ENCODE measurements at places on chromosomes 5 and 9.

GRCh38 chr5:178586396-178586795, 3.8 kb downstream of the COL23A1 start:
- no peak for DNase-seq

GRCh38 chr5:50325237-50325832, 115.8 kb downstream of the EMB start:
- peak; percentile 35 for DNase-seq

- no peak for DNase-seq
Observed at GRCh38 chr9:121538221-121538620, 38.6 kb upstream of the GGTA1 start.

DNA sequence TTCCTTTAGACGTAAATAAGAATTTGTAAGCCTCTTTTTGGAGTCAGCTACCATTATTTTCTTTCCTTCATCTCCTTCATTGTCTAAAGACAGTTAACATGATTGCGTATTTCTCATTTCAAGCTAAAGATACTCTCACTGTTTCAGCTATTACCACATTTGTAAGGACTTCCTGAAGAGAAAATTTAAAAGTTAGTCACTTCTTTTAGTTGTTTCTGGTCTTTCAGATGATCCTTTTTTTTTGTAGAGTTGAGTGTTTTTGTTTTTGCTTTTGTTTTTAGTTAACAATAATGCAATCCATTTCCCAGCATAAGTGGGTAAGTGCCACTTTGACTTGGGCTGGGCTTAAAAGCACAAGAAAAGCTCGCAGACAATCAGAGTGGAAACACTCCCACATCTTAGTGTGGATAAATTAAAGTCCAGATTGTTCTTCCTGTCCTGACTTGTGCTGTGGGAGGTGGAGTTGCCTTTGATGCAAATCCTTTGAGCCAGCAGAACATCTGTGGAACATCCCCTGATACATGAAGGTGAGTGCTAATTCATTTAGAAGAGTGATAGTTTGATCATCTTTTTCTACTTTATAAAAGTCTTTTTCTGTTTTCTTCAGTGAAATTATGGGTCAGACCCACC, 2.0 kb downstream of the IL31RA start:
- DNase-seq: no peak

GRCh38 chr5:94463739-94464138, 154.7 kb downstream of the KIAA0825 start:
- DNase-seq: peak; percentile 3

DNA sequence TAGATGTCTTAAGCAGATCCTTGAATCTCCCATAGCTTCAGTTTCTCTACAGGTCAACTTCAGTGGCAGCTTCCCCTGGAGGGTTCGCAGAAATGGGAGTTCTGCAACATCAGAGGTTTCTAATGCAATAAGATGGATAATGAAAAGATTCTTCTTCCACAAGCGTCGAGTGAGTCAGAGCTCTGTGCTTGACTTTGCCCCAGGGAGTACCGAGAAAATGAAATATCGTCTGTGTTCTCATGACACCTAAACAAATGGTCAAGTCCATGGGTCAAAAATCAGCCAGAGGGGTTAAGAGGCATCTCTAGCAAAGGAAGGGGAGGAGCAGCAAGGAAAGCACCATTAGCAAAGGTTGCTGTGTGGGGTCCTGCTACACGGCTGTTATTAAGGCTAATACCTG, 3.2 kb upstream of the ADRA1B start:
- DNase-seq: no peak

DNA sequence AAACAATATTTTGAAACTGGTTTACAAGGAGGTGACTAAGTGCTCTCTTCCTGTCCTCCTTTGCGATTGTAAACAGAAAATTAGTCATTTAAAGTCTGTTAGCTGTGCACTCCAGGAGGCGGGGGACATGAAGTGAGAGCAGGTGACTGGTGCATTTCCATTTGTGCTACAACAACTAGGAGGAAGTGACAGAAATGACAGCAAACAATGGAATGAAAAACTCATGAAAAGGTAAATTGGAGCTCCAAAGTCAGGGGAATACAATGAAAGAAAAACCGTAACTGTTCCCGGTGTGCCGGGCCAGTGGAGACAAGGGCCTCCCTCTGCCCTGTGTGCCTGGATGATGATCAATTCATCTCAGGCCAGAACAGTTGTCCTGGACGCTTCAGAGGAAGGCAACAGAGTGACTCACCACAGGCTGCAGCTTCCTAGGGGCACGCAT, 439.9 kb downstream of the GADD45G start:
- DNase-seq: peak; percentile 44

- DNase-seq: no peak
Observed at GRCh38 chr5:10124287-10124686, 125.4 kb downstream of the ATPSCKMT start.

- DNase-seq: no peak
Observed at GRCh38 chr5:177320879-177321278, 9.2 kb upstream of the MXD3 start.

- no peak for DNase-seq
Observed at GRCh38 chr5:173464813-173465212, 136.6 kb upstream of the STC2 start.

DNA sequence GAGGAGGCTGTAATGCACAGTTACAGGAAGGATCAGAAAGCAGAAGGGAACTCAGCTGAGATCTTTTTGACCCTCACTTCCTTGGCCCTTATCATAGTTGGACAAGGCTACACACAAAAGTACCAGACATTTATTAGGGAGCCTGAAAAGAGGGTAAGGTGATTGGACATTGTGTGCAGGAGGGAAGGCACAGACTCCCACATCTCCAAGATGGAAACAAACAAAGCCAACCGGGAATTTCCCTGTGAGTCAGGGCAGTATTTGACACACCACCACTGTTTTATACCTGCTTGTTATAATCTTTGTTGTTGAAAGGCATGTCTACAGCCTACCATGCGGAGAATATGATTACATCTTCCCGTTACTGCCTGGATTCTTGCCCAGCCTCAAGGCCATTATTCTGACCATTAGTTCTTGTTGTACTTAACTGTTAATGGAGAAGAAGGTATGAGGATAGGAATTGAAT, 3.0 kb upstream of the CCNG1 start:
- DNase-seq: no peak

DNA sequence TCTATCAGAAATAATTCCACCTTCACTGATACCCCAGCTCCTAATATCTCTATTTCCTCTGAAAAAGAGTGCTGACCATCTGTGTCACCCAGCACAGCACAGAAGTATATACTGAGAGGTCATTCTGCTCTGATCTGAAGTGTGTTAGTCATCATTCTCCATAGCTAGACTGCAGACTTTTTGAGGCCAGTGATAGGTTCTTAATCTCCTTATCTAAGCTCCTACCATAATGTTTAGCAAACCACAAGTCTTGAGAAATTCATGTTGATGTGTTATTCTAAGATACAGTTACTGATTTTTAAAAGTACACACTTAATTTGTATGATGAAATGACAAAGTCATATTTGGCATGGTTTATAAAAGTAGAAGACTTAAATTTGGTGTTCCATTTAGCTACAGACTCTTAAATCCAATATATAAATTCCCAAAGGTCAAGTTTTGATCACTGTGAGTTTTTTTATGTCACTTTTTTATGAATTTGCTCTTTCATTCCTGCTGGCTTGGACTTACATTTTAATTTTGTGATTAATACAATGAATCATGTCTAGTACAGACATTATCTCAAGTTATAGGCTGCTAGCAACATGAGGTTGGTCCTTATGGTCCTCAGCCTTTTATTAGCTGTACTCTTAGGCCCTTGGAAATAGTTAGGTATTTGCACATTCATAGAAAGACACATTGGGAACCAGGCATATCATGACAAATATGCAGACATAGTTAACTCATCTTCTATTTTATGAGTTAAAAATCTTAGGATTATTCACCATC, 380.8 kb downstream of the EBF1 start:
- no peak for DNase-seq

DNA sequence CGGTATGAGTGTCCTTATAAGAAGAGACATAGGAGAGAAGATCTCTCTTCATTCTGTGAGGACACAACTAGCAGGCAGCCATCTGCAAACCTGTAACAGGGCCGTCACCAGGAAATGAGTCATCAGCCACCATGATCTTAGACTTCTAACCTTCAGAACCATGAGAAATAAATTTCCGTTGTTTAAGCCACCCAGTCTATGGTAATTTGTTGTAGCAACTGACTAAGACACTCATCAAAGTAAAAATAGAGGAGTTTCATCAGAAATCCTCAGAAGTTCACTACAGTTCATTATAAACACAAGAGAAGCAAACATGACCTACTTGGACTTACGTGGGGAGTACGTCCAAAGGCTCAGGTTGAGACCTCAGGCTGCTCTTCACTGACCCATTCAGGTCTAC, 357.7 kb downstream of the SEMA5A start:
- peak; percentile 4 for DNase-seq

DNA sequence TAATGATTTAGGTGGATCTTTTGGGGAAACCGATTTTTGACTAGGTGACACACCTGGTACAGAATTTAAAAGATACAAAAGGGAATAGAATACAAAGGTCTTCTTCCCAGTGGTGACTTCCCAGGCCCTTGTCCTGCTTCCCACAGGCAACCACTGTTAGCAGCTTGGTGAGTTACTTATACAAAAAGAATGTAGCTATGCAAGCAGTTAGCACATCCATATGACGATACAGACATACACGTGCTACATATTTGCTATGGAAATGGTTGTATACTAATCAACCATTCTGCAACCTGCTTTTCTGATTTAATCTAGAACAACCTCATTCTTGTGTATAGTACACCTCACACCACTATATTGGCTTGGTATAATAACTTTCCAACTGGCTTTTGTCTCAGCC, 51.0 kb downstream of the OTULIN start:
- no peak for DNase-seq

GRCh38 chr5:139397921-139398320, 3.0 kb upstream of the PROB1 start:
- no peak for DNase-seq

DNA sequence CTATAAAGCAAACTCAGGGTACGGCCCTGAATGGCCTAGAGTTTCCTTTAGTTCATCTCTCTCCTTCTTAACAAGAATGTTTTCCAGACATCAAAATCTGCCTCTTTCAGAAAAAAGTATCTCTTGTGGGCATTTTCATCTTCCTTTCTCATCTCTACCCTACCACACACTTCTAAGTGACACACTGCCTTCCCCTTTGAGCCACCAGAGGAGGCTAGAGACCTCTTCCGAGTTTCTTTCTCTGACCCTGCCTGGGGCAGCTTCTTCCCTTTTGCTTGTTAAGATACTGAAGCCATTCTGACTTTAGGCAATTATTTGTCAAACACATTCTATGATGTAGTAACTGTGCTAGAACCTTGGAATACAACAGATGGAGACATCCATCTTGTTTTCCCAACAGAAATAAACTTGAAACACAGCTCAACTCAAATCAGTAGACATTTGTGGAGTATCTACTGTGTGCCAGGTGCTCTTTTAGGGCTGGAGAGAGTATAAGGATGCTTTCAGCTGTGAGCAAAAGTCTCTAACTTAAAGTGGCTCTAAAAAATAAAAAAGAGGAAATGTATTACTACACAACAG, 8.6 kb upstream of the SV2C start:
- DNase-seq: peak; percentile 56

DNA sequence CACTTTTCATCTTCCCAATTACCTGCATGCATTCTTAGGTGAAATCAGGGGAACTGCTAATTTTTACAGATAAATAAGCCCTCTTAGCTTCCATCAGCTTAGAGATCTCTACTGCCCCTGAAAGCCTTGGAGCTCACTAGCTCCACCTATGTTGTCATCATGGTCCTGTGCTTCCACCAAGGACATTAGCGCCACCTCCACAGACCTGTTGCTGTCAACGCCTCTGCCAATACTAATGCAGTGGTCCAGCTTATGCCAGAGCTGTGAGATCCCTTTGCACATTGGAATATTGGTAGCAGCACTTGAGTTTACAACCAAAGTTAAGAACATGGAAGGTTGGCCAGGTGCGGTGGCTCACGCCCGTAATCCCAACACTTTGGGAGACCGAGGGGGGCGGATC, 7.7 kb upstream of the SHISAL2B start:
- no peak for DNase-seq

DNA sequence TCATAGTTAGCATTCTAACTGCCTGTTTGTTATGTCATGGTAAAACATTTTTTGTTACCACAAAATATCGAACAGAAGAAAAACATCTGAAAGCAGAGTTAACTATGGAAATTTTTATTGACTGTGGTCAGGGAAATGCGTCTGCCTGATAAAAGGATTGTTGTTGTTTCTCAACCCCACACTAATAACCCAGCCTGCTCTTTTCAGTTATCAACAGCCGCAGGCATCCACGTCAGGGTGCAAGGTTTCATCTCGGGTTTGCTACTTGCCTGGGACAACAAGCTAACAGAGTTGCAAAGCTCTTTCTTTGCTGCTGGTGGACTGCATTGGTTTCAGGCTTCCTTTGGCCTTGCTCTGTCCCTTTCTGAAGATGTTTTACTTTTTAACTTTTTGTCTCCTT, 969.2 kb downstream of the CDH18 start:
- DNase-seq: no peak

DNA sequence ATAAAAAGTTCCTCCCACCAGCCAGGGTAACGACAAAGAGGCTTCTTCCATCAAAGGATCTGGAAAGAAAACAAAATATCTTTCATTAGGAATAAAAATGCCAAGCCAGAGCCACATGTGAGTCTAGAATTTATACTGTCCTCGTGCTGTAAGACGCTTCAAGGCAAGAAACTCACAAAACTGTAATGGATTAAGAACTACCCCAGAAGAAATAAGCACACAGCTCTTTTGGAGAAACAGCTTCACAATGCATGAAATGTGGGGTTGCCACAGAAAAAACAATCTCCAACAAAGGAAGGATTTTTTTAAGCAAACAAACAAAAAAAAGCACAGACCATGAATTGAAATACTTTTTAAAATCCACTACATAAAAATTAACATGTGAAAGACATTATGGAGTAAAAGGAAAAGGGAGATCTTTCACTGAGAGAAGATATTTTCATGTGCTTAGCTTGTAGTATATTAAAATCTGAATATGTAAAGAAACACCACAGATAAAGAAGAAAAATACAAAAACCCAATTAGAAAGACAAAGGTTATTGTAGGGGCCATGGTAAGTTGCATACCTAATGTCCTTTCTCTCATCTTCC, 140.5 kb upstream of the NFIL3 start:
- no peak for DNase-seq

DNA sequence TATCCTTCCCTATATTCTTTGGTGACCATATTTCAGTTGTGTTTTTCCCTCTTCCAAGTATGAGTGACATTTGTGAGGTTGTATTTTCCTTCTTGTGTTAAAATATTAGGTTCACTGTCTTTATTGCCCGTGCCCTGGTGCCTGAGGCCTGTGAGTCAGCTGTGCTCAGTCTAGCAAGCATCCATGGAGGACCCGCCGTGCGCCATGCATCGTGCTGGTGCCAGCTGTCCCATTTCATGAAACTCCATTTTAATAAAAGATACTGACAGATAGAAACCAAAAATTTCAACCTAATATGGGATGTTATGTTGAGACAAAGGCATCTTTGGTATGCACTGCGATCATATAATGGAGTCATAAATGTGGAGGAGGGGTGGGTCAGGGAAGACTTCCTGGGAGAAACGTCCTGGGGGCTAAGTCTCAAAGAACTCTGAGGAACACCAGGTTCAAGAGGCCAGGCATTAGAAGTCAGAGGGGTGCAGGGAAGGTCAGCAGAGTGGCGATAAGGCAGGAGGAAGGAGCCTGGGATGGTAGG, 34.0 kb upstream of the FGF1 start:
- DNase-seq: no peak

Data from A673 (cell line).